CD8-positive, alpha-beta memory T cell (primary cell): ENCODE measurements at places on chromosomes 13 and 19. TPM values are rescaled to one million over a fixed set of nuclear protein-coding genes. Genes with fewer than 3 reads are reported as not detected.

DNA sequence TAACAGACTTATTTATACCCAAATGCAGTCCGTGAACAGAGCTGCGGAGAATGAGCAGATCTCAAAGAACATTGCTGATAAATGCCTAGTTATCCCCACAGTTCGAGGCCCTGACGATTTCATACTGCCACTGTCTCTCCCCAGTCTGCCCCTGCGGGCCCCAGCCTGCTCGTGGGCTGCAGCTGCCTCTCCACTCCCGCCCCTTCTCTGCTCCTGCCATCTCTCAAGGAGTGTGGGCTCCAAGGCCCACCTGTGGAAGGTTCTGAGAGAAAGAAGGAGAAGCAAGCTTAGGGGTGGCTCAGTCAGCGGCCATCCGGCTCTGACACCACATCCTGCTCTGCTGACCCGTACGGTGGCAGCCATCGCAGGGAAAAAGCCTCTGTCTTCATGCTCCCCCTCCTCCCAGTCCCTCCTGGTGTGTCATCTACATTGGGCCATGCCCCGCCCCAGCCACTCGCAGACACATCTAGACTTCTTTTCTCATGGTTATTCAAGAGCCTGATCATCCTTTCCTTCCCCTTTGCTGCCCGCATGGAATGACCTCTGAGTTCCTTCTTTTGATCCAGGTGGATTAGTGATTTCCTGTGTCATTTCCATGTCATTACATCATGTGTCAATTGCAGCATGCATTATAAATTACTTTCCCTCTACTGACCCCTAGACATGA lies 52.0 kb downstream of the EPS15L1 start:
- peaks cover 7% of the 10 kb centered on the region for H3K4me1 ChIP-seq
- no peak overlapping the region for H3K4me3 ChIP-seq
- no peak for DNase-seq
- H3K27ac ChIP-seq, result no peak overlapping the region
- H3K27me3 ChIP-seq, result no peaks in the 10 kb centered on the region
- peaks cover 23% of the 10 kb centered on the region for H3K36me3 ChIP-seq

DNA sequence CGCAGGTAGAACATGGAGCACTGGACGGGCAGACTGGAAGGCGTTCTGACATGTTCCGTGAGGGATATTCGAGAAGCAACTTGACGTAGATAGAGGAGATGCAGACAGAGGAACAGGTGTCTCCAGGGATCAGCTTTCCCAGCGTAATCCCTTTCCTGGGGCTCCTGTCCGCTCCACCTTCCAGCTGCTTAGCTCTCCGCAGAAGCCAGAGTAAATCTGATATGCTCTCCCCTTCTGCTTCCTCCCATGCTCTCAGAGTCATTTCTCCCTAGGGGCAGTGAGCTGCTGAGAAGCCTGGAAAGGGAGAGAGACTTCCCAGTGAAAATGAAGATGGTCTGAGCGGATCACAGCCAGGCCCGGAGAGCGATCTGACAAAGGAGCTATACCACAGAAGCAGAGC lies 23.0 kb upstream of the OLFM4 start:
- no peak overlapping the region for H3K27ac ChIP-seq
- no peak overlapping the region for H3K4me3 ChIP-seq
- no peak for DNase-seq

DNA sequence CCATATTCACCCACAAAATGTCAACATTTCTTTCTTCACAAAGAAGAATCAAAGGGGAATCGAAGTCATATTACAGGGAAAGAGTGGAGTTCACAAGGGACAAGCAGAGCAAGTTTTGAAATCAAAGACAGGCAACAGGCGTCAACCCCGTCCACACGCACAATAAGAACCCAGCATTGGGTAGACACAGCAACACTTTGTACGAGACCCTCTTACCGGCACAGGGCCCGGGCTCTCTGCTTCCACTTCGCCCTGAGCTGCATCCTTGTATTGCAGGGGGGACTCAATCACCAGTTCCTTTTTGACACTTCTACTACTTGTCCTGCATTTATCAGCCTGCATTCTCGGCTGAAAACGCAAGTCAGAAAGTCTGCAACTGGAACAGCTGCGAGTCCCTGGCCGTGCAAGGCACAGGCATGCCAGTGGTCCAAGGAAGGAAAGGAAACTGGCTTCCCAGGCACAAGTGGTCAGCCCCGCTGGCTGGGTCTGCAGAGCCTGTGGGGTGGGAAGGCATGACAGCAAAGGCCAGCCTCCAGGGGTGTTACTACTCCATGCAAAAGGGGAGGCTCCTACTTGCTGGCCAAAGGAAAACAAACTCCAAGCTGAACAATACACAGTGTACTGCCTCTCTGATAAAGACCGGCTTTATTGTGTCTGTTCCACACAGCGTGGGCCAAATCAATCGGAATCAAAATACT lies at the start of gene DOCK9:
TSS of gene DOCK9 (minus strand) at position 497 of the 698 bp plus-strand sequence. CDS start at position 342, 155 bp downstream.
- no peaks in the 10 kb centered on the region for H3K36me3 ChIP-seq
- DNase-seq, result no peak
- no peak within 1 kb of the TSS for H3K4me3 ChIP-seq
- no peaks in the 10 kb centered on the region for H3K27me3 ChIP-seq
- no peak within 1 kb of the TSS for H3K27ac ChIP-seq

GRCh38 chr13:63979951-63980350 lies 2564.3 kb upstream of the PCDH20 start:
- H3K27ac ChIP-seq, result no peak overlapping the region
- H3K36me3 ChIP-seq, result no peaks in the 10 kb centered on the region
- DNase-seq, result no peak
- no peaks in the 10 kb centered on the region for H3K4me1 ChIP-seq
- H3K4me3 ChIP-seq, result no peak overlapping the region

- no peak overlapping the region for H3K4me3 ChIP-seq
- H3K36me3 ChIP-seq, result no peaks in the 10 kb centered on the region
- H3K27ac ChIP-seq, result no peak overlapping the region
- no peaks in the 10 kb centered on the region for H3K27me3 ChIP-seq
- no peak for DNase-seq
- peaks cover 4% of the 10 kb centered on the region for H3K4me1 ChIP-seq
Observed at GRCh38 chr13:20465218-20465879, 60.3 kb downstream of the CRYL1 start.

DNA sequence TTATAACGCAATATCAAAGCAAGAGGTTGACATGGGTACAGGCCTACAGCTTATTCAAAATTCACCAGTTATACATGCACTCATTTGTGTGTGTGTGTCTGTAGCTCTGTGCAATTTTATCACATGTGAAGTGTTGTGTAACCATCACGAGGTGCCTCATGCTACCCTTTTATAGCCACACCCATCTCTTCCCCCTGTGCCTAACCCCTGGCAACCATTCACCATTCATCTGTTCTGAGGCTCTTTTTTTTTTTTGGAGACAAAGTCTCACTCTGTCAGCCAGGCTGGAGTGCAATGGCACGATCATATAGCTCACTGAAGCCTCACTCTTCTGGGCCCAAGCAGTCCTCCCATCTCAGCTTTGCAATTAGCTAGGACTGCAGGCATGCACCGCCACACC lies 78.4 kb downstream of the DPF1 start:
- H3K4me3 ChIP-seq, result no peak overlapping the region
- no peaks in the 10 kb centered on the region for H3K4me1 ChIP-seq
- no peaks in the 10 kb centered on the region for H3K36me3 ChIP-seq
- H3K27ac ChIP-seq, result no peak overlapping the region
- DNase-seq, result no peak
- H3K27me3 ChIP-seq, result no peaks in the 10 kb centered on the region

GRCh38 chr19:31555634-31556215 lies 206.5 kb upstream of the TSHZ3 start:
- DNase-seq, result no peak
- H3K36me3 ChIP-seq, result no peaks in the 10 kb centered on the region
- no peaks in the 10 kb centered on the region for H3K27me3 ChIP-seq
- no peak overlapping the region for H3K27ac ChIP-seq
- no peaks in the 10 kb centered on the region for H3K4me1 ChIP-seq

DNA sequence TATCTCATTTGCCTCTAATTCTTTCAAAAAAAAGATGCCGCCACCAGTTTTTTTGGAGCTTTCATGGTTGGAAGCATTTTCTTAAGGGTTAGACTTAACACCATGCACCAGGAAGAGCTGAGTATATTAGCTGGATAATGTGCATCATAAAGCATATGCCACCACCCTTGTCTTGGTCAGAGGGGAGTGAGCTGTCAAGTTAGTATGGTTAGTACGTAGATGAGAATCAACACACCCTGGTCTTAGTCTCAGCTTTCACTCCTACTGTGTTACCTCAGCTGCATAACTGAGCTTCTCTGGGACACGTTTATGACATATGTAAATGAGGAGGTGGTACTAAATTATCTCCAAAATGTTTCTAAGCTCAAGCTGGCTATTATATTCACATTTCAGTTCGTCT lies 415.6 kb downstream of the DCT start:
- H3K27me3 ChIP-seq, result no peaks in the 10 kb centered on the region
- no peaks in the 10 kb centered on the region for H3K4me1 ChIP-seq
- no peaks in the 10 kb centered on the region for H3K36me3 ChIP-seq
- no peak overlapping the region for H3K4me3 ChIP-seq
- DNase-seq, result no peak

- DNase-seq, result no peak
- no peaks in the 10 kb centered on the region for H3K27me3 ChIP-seq
- no peak overlapping the region for H3K4me3 ChIP-seq
- H3K36me3 ChIP-seq, result no peaks in the 10 kb centered on the region
Observed at GRCh38 chr13:44537248-44537647, 38.9 kb downstream of the TSC22D1 start.

The KCTD15 gene
- polyA plus RNA-seq, result 0.28 TPM

The SCEL gene
- polyA plus RNA-seq, result not detected

The NDUFA3 gene
- 506 TPM for polyA plus RNA-seq

The ZBTB45 gene
- polyA plus RNA-seq, result 4.8 TPM

The METTL21C gene
- not detected for polyA plus RNA-seq

The ZNF563 gene
- polyA plus RNA-seq, result 3.5 TPM

The RNF225 gene
- polyA plus RNA-seq, result not detected
